ENCODE measurements at places on chromosomes 12 and 14.

- DNase-seq: peak; percentile 77
These were observed 54.3 kb upstream of the TMCC3 start for GRCh38 chr12:94704452-94705306.

DNA sequence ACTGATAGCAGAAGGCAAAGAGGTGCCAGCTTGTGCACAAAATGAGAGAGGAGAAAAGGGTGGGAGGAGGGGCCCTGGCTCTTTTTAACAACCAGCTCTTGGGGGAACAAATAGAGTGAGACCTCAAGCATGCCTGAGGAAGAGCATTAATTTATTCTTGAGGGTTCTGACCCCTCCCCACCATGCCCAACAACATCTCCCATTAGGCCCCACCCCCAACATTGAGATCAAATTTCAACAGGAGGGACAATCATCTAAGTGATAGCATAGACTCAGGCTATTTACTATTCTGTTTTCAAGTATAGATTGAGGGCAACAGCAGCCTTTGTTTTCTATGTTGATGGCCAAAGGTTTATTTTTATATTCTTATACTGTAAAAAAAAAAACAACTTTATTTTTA lies 59.7 kb downstream of the FUT8 start:
- DNase-seq: no peak

GRCh38 chr14:96212896-96213295 lies 8.3 kb downstream of the BDKRB2 start:
- no peak for DNase-seq

DNA sequence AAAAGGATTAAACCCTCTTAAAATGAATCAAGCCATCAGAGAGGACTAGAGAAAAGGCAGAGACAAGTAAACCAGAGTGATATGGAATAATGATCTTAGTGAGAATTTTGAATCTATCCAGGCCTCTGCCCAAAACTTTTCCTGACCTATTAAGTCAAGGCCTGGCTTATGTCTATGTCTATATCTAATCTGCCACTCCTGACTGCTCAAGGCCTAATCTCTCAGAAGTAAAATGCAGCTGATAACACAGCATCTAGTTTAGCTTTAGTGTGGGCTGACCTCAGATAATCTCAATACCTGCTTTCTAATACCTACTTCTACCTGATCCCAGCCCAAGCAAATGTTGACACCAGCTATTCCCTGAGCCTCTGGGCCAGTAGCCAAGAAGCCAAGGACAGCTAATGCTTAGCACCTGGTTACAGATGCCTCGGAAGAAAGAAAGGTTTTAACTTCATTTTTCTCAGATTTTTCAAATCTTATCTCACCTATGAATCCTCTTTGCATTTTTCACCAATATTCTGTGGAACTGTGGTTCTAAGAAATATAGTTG lies 1472.5 kb upstream of the SEL1L start:
- DNase-seq: no peak

GRCh38 chr14:34356264-34356654 lies 105.8 kb downstream of the SPTSSA start:
- DNase-seq: no peak

DNA sequence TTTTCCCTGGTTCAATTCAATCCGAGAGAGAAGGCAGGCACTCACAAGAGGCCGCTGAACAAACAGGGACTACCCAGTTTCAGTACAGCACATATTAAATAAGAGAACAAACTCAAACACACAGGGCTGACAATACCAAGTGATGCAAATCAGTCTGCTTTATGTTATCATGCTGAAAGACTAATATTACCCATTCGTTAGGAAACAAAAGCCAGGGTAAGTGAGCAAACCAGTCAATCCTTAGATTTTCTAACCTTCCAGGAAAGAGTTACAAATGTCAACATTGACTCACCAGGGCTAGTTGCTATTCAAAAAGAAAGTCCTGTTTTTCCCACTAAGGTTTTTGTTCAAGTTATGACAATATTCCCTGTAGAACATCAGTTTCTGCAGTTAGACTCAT lies 246.2 kb downstream of the C12orf42 start:
- no peak for DNase-seq

GRCh38 chr12:8546591-8546990 lies 5.9 kb upstream of the CLEC4E start:
- no peak for DNase-seq
